ENCODE measurements at places on chromosomes 2 and 18.

DNA sequence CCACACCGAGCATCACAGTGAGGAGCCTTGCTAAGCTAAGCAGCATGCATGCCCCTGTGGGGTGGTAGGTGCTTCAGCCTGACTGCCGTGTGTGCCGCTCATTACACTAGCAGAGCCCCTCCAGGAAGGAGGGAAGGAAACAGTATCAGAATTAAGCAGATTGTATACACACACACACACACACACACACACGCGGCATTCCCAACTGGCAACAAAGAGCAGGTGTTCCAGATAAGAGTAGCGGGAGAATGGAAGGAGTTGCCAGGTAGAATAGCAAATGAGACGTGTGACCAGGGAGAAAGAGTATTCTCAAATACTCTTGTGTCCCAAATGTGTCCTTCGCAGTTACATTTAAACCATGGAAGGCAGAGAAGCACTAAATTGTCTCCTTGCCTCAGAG lies 47.6 kb upstream of the TTC39C start:
- DNase-seq: no peak

DNA sequence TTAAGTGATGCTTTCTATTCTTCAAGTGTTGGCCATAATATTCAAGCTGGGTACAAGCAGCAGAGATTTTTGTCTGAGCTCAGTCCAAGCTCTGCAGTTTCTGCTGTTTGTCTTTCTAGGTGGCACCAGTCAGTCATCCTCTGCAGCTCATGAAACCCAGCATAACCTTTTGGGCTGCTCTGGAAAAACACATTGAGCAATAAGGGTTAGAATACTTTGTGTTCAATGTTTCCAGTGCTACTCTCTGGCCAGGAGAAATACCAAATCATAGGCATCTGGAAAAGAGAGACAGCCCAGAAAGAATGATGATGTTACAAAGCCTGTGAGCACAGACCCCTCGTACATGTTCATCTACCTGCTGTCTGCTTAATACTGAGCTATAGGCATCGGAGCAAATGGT lies 19.5 kb upstream of the WIPF1 start:
- DNase-seq: no peak

DNA sequence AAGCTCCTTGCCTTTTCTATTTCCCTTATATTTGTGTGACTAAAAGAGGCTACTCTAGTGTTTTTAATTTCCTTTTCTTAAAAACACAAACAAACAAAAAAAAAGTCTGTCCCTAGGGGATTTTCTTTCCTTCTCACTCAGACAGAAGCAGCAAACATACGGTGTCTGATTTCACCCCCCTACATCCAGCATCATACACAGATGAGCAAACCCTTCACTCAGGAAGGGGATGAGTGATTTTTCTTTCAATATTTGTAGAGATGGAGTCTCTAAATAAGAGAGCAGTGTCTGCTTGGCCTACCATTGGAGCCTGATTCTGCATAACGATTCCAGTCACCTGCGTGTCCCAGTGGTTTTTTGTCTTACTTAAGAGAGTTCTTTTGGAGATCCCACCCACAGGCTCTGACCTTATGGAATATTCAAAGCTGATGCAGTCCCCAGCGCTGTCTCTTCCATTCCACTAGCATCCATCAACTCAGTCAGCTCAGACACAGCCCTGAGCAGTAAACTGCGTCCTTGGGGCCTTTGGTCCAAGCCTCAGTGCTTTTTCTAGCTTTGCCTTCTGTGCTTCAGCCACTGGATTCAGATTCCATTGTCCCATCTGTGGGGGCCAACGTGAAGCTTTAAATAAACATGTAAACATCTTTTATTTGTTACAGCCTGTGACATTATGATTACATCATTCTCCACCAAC lies 52.6 kb upstream of the TPO start:
- no peak for DNase-seq

DNA sequence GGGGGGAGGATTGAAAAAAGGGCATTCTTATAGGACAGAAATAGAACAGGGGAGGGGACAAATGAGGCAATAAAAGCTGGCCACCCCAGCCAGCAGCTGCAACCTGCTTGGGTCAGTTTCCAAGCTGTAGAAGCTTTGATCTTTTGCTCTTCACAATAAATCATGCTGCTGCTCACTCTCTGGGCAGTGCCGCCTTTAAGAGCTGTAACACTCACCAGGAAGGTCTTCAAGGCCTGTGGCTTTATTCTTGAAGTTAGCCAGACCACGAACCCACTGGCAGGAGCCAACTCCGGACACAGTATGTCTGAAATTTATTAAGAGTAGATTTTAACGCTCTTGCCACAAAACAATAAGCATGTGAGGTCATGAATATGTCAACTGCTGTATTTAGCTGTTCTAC lies 649.9 kb upstream of the RAB6C start:
- DNase-seq: no peak

DNA sequence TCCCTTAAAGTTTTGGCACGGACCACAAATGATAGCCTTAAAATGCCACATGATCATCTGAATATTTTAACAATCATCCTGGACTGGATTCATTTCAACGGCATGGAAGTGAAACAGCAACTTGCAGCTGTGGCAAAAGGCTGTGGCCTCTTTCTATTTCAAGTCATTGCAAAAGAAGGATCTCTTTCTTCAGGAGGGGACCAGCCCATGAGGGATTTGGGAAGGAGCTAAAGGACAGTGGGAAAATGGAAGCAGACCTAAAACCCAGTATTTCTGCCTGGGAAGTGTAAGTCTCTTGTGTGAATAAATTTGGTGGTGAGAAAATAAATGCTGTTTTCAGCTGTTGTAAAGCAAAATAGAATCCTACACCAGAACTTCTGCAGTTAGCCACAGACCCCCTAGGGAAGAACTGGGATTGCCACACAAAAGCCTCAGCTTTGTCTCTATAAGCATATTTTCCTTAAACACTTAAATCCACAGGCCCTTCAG lies 107.3 kb upstream of the ZFP36L2 start:
- no peak for DNase-seq

GRCh38 chr2:165743442-165743841 lies 50.6 kb downstream of the GALNT3 start:
- no peak for DNase-seq

DNA sequence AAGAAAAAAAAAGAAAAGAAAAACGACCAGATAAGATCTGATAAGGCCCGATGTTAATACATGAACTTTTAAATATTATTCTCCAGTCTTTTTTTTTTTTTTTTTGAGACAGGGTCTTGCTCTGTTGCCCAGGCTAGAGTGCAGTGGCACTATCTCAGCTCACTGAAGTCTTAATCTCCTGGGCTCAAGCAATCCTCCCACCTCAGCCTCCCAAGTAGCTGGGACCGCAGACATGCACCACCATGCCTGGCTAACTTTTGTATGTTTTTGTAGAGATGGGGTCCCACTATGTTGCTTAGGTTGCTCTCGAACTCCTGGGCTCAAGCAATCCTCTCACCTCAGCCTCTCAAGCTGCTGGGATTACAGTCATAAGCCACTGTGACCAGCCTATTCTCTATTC lies 1.6 kb downstream of the ABCG5 start:
- no peak for DNase-seq

DNA sequence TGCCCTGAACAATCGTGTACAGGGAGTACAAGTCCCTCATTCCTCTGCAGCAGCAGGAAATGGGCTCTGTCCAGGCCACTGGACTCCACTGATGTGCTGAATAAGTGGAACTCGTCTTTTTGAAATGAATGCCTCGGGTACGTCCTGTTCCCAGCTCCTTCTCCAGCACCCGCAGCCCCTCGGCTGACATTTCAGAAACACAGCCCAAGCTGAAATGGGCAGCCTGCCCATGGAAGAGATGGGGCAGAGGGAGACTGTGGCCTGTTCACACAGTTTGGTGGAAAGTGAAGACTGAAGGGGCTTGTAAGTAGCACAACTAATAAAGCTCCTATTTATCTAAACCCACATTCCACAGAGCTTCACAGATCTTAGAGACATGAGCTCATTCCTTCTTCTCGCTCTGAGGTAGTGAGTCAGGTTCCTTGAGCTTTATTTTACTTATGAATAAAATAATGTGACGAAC lies 498.6 kb downstream of the TXNL1 start:
- no peak for DNase-seq

DNA sequence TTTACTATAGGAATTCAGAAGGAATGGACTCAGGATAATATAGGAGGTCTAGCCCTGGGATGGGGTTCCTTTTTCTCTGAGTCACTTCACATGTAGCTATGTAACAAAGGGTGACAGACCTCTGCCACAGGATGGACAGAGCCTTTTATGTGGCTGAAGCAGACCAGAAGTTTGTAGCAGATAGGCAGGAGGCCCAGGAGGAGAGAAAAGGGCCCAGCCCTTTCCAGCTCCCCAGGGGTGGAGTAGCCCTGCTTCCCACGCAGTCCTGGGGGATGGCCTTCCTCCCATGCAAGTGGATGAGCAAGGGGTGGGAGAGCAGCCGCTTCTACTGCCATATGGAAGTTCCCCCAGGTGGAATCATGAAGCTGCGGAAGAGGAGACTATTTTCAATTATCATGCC lies 40.3 kb downstream of the ARMC9 start:
- DNase-seq: no peak

- DNase-seq: no peak
Observed at GRCh38 chr2:231715988-231716616, 7.8 kb downstream of the PTMA start.

DNA sequence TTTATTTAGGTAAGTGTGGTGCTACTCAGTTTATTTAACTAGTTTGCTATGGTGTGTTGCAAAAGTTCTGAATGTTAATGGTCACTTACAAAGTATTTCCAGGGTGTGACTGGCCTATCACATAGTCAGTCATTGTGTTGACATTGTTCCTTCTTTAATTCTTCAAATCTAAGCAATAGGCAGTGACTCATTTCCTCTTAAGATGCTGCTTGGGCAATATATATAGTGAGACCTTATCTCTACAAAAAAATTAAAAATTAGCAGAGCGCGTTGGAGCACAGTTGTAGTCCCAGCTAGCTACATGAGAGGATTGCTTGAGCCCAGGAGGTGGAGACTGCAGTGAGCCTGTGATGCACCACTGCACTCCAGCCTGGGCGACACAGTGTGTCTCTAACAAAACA lies 5.8 kb upstream of the CCDC88A start:
- DNase-seq: no peak

- DNase-seq: no peak
Observed at GRCh38 chr2:240963868-240964703, 34.3 kb upstream of the SNED1 start.

GRCh38 chr2:179263015-179263414 lies 1.6 kb downstream of the SESTD1 start:
- DNase-seq: no peak

- DNase-seq: no peak
Observed at GRCh38 chr2:154368153-154368552, 330.3 kb upstream of the KCNJ3 start.

DNA sequence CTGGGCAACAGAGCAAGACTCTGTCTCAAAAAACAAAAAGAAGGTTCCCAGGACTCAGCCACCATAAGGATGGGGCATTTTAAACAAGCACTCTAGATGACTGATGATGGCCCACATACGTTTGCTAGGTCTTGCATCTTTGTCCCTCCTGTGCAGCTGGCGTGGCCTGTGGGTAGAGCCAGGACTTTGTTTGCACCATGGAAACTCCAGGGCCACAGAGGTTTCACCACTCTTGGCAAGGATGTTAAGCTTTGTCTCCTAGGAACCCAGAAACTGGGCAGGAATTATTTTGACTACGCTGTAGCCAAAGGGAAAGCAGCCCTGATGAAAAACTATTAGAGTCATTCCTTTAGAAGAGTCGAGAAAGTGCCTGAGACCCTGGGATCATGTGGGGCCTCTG lies 75.3 kb upstream of the STPG4 start:
- DNase-seq: no peak

GRCh38 chr2:147698166-147698565 lies 146.7 kb upstream of the ACVR2A start:
- no peak for DNase-seq

DNA sequence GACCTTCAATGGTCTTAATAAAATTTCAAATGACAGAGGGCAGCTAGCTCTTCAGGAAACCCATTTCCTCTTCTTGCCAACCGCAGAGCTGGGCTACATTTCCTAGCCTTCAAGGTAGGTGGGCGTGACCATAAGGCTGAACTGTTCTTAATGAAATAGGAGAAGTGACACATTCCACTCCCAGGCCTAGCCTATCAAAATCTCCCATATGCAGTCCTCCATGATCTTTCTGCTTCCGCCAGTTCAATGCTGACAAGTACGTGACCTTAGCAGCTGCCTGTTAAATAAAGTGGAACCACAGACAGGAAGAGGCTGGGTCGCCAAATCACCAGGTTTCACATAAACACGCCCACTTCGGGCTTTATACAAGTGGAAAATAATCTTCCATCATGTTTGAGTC lies 13.2 kb downstream of the SERPINE2 start:
- peak; percentile 65 for DNase-seq

DNA sequence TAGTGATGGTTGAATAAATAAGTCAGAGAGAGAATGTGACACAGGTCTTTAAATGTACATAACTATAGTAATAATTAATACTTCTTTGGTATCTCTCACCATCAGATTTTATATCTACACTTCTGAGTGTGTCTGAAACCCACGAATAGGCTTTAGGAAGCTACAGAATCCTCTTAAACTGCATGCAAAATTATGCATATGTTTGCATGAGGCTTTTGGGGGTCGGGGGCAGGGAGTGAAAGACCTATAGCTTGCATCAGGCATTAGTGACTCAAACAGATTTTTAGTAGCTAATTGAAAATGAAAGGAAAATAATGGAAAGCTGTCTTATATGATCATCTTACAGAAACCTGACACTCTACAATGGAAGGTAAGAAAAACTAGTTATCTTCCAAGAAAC lies 14.9 kb downstream of the LRPPRC start:
- no peak for DNase-seq

GRCh38 chr2:113105047-113105785 lies 22.2 kb upstream of the IL1RN start:
- peak; percentile 69 for DNase-seq

GRCh38 chr18:21548647-21549046 lies 51.9 kb downstream of the ESCO1 start:
- no peak for DNase-seq

DNA sequence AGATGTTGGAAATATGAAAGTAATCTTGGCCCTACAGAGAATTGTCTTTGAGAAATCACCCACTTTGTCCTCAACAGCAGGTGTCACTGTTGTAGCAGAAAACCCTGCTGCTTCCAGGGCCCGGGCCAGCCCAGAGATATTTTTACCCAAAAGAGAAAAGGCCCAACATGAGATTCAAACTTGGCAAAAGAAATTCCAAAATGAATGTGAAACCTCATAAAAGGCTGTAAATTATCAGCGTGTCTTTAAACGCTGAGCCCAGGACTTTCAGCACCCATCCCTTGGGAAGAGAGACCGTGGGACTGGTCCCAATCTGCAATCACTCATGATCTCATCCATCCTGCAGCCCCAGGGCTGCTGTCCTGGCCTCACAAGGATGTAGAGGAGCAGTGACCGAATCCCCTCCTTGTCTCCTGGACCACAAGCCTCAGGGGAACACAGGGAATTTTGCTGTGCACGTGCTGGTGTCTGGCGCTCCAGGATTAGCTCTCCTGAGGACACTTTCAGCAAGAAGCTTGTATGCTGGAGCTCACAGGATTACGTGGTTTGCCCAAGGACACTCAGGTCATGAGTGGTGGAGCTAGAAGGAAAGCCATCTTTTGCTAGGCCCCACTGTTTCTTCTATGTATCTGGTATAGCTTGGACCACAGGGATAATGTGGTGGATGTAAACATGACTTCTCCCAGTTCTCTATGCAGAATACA lies 202.1 kb downstream of the RNF144A start:
- no peak for DNase-seq

- no peak for DNase-seq
Observed at GRCh38 chr18:49094136-49094535, 143.4 kb upstream of the SMAD7 start.

Measured in activated T-cell treated with anti-CD3 and anti-CD28 coated beads, Interleukin-2, amount 50 U/mL, for 48 hours (primary cell).